ENCODE measurements at places on chromosomes 5 and 9.
A peak's percentile ranks its signal among the peaks of the same experiment; 100 is the strongest.

DNA sequence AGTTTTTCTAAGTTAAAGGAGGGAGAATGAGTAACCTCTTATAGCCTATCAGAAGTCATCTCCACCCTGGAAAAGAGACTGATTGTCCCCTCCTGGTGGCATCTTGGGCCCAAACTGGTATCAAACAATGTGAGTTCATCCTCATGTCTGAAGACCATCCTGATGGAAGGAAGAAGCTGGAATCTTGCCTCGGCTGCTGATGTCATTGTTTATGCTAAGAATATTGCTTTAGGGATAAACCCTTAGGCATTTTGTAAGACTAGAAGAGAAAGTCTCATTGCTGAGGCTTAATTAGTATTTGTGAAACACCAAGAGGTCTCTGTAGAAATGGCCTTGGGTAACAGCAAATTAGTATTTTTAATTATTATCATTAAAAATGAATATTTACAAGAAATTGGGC, 65.7 kb upstream of the KCNN2 start:
- no peak for DNase-seq

- no peak for DNase-seq
Observed at GRCh38 chr9:96442491-96442890, 7.5 kb upstream of the HABP4 start.

GRCh38 chr9:20786807-20787206, 102.7 kb downstream of the FOCAD start:
- no peak for DNase-seq

DNA sequence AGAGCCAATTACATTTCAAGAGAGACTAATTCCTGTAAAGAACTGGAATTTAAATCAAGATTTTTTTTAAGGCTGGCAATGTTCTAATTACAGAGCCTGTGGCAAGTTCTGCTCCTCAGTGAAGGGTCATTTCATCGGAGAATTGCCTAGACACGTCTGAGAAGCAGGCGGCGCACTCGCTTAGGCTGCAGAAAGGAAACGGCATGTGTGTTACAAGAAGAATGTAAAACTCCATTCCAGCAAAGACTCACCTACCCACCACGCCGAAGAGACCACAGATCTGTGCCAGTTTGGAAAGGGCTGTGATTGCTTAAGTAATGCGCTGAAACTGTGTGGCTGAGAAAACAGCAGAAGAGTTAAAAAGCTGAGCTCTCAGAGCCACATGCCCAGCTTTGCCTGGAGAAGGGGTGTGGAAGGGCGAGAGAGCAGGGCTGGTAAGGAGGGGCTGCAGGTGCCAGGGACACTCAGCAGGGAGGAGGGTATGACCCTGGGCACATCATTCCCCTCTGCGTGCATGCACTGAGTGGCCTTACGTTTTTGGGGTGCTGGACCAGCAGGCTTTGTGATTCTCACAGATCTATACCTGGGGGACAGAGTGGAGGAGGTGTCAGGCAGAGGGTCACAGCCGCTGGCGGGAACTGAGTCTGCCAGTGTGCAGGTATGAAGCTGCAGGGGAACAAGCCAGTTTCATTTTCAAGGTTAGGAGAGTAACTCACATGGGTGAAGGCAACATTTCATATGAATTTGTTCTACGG, 17.8 kb upstream of the SLC25A51 start:
- DNase-seq = no peak

GRCh38 chr5:9197881-9198260, 348.0 kb downstream of the SEMA5A start:
- no peak for DNase-seq

DNA sequence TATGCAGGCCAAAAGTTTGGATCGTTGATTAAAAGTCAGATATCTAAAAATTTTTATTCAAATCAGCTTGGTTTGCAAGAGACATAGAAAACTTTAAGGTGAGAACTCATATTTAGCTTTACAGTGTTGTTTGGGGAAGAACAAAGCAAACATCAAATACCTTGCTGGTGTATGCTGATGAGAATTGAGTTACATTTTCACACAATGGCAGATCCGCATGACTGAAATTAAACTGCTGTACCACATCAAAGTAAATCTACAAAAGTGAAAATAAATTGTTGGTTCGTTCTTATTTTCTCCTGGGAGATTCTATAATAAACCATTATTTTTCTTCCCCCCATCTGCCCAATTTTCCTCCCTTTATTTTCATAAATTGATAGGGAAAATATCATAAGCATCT, 198.2 kb upstream of the PCSK5 start:
- DNase-seq = no peak

GRCh38 chr5:173834071-173834771, 53.9 kb upstream of the CPEB4 start:
- DNase-seq = no peak

- no peak for DNase-seq
Observed at GRCh38 chr5:172035049-172035448, 28.6 kb upstream of the FBXW11 start.

GRCh38 chr9:91117959-91118703, 243.6 kb downstream of the AUH start:
- DNase-seq = no peak

GRCh38 chr5:75337366-75338021, 474 bp downstream of the HMGCR start:
- no peak for DNase-seq

- no peak for DNase-seq
Observed at GRCh38 chr5:29122306-29122705, 2071.2 kb upstream of the CDH6 start.

DNA sequence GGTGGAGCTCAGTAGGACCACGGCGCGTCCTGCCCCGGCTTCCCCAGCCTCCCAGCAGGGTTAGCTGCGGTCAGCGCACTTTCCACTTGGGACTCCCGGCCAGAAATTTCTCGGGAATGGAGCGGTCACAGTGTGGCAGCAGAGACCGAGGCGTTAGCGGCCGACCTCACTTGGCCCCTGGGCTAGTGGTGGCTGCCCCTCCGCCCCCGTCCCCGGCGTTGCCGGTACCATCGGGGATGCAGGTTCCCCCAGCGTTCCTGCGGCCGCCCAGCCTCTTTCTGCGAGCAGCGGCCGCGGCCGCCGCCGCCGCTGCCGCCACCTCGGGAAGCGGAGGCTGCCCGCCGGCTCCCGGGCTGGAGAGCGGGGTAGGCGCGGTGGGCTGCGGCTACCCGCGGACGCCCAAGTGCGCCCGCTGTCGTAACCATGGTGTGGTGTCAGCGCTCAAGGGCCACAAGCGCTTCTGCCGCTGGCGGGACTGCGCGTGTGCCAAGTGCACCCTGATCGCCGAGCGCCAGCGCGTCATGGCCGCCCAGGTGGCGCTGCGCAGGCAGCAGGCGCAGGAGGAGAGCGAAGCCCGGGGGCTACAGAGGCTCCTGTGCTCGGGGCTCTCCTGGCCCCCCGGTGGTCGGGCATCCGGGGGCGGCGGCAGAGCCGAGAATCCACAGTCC, 460 bp downstream of the DMRTA1 start:
- peak; percentile 36 for DNase-seq

- no peak for DNase-seq
Observed at GRCh38 chr5:87405472-87406155, 7.1 kb downstream of the CCNH start.

- DNase-seq = no peak
Observed at GRCh38 chr5:149629421-149629820, 48.1 kb downstream of the ARHGEF37 start.

GRCh38 chr9:81477669-81478068, 211.7 kb downstream of the TLE1 start:
- DNase-seq = no peak

- no peak for DNase-seq
Observed at GRCh38 chr9:82957529-82958379, 105.2 kb downstream of the RASEF start.

DNA sequence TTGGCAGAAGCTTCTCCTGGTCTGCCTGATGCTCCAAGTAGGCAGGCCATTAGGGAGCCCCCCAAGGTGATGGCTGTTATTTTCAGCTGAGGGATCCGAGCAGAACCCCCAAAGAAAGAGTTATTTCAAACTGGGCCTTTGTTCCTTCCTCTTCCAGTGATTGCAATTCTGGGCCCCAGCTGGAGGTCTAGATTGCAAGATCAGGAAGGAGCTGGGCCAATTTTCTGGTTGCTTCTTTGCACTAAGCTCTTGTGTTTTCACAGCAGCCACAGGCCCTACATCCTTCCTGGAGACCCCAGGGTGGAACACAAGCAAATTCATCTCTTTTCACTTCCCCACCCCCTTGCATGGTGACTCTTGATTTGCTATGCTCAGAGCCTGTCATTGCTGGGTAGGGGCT, 215.0 kb downstream of the SEMA6A start:
- no peak for DNase-seq

- no peak for DNase-seq
Observed at GRCh38 chr5:157356576-157356975, 90.7 kb downstream of the CYFIP2 start.

GRCh38 chr5:136809382-136809781, 444.0 kb upstream of the TRPC7 start:
- no peak for DNase-seq

DNA sequence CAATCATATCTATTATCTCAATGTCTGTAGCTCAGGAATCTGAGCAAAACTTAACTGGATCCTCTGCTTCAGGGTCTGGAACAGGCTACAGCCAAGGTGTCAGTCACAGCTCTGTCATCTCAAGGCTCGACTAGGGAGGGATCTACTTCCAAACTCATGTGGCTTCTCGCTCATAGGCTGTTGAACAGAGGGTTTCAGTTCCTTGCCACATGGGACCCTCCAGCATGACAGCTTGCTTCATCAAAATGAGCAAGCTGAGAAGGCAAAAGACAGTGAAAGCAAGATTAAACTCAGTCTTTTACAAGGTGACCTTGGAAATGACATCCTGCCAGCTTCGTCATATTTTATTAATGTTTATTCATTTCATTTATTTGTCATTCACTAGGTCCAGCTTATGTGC, 111.7 kb downstream of the GADD45G start:
- no peak for DNase-seq

DNA sequence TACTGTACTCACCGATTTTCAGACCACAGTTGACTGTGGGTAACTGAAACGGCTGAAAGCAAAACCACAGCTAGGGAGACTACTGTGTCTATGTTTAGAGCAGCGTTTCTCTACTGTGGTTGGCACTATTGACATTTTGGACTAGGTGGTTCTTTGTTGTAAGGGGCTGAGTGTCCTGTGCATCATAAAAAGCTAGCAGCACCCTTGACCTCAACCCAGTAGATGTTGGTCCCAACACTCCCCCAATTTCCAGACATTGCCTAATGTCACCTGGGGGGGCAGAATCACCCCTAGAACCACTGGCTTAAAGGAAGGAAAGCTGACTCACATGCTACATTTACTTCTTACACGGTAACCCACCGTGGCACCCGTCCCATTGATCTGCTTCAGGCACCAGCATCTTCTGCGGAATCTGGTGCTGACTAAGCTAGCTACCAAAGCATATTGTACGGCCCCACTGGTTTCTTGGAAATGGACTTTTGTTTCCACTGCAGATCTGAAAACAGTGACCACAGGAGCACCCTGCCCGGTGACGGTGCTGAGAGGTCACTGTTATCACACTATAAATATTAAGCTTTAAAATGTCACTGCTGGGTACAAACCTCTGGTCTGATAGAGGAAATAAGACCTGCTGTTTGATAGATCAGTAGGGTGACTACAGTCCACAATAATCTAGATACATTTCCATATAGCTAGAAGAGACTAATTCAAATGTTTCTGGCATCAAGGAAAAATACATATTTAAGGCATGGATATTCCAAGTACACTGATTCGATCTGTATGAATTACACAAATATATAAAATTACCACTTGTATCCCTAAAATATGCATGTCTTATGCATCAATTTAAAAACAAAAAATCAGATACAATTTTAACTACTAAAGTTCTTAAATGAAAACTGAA, 151.4 kb downstream of the HSD17B3 start:
- DNase-seq = no peak

- no peak for DNase-seq
Observed at GRCh38 chr5:1851290-1851934, 31.3 kb downstream of the IRX4 start.

DNA sequence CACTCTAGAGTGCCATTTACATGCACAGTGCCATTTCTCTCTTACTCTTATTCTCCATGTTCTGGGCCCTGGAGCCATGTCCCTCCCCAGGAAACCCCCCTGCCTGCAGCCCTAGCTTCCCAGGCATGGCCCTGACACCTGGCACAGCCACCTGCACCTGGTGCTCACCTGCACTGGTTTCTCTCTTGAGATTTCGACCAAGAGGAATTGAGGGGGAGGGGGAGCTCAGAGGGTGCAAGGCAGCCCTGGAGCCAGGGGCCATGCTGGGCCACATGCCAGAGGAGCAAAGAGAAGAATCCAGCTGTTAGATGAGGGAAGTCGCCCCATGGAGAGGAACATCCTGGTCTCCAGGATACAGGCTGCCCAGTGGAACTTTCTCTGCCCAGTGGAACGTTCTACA, 65.0 kb upstream of the RAPGEF1 start:
- DNase-seq = no peak

- DNase-seq = no peak
Observed at GRCh38 chr9:125561509-125562148, 145.4 kb downstream of the MAPKAP1 start.

- no peak for DNase-seq
Observed at GRCh38 chr5:162268694-162269481, 201.3 kb downstream of the GABRG2 start.

DNA sequence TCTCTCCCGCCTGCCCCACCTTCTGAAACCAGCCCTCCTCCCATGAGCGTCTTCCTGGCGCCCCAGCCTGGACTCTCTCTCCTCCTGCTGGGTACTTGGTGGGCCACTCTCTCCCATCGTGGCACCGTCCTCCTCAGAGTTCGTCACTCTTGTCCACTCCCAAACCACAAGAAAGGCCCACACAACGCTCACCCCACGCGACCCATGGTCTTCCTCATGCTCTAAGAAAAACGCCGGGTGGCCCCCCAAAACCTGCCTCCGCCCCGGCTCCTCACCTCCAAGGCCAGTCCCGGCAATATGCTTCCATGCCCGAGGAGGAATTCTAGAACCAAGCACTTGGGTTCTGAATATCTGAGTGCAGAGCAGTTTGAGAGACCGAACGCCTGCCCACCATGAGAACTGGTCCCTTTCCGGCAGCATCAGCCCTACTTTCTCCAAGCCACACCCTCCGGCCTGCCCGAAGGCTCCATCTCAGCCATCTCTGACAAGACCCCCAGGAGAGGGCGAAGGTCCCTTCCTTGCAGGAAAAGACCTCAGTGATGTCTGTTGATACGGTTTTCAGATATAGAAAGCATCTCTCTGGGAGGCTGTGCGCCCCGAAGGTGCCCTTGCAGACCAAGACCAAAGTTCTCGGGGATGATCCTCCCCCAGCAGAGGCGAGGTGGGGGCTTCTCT, 15.0 kb downstream of the SLC6A3 start:
- no peak for DNase-seq

DNA sequence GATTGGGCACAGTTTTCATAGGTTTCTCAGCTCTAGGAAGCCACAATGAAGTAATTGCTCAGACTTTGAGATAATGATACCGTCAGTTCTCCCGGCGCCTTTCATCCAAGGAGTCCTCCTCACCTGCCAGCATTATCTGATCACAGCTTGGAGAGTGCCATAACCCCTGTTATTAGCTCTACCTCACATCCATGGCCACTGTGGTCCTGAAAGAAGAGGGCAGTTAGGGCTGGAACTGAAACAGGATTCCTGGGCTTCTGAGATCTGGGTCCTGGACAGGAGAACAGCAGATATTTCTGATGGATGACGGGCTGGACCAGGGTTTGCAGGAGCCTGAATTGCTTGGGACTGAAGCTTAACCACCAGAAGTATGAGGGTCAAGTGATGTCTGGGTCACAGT, 13.5 kb downstream of the RGS3 start:
- DNase-seq = no peak

- no peak for DNase-seq
Observed at GRCh38 chr5:169281625-169282024, 19.3 kb downstream of the SLIT3 start.

All from NCI-H2081 treated with DMSO at 0.1 percent for 48 hours (cell line).